Activated T-cell treated with anti-CD3 and anti-CD28 coated beads, Interleukin-2, amount 50 U/mL, for 4 hours (primary cell): ENCODE measurements at places on chromosomes 1 and 21. TPM values are rescaled to one million over a fixed set of nuclear protein-coding genes. Genes with fewer than 3 reads are reported as not detected.

- DNase-seq = peak; percentile 19
These were observed 126.0 kb downstream of the NR5A2 start for GRCh38 chr1:200153277-200154055.

DNA sequence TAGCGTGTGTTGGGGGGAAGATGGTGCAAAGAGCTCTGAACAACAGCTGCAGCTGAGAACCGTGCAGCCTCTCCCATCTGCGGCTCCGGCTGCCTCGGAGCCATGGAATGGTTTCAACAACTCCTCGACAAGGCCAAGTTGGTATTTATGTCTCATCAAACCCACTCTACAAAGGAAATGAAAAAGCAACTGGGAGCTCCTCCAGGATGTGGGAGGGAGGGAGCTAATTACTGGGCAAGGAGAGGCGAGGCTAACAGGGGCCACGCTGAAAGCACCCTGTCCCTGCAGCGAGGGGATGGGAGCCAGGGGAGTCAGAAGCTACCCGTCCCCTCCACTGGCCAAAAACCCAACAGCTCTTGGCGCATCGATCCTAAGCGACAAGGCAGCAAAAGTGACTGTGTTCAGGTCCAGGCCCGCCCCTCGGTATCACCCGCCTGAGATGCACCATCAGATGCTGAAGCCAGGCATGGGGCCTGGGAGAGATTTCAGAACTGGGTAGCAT is 63.1 kb downstream of the ACOT7 start:
- DNase-seq = no peak

DNA sequence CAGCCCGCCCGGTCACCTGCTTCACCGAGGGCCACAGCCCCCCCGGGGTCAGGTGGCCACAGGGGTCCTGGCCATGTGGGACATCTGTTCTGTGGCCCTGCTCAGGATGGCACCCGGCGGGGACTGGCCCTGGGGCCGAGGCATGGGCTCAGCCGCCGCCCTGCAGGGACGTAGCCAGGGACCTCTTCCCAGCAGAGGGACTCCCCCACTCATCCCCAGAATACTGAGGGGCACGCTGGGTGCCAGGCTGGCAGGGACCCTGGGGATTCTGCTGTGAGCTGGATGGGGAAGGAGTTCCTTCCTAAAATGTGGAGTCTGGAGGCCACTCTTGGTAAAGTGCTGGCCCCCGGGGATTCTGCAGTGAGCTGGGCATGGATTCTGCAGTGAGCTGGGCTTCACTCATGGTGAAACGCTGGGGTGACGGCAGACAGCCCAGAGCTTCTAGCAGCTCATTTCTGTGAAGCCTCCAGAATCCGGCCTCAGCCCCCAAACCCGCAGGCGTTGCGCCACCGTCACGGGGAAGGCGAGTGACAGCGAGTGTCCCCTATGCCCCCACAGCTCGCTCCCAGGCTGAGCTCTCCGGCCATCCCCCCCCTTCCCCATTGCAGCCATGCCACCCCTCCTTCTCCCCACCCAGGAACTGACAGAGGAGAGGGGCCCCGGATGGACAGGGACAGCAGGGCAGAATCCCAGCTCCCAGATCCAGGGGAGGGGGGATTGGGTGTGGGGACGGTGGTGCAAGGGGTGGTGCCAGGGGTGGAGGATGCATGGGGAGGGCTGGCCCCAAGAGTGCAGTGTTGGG is 1.4 kb downstream of the ITGB2 start:
- no peak for DNase-seq

GRCh38 chr1:154190550-154190949 is 1.4 kb downstream of the TPM3 start:
- DNase-seq = no peak

DNA sequence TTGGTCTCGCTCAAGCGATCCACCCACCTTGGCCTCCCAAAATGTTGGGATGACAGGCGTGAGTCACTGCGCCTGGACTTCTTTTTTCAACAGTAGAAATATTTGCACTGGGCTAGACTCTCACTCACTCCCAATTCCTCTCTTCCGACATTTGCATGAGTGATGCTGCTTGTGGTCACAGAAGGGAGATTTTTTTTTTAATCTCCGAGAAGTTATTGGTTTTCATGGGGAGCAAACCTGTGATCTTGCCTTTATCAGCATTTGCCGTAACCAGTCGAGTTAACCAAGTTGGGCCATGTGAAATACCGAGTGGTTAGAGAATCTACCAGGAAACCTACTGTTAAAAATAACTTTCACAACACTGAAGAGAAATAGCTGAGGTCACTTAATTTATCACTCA is 21.1 kb downstream of the ERG start:
- DNase-seq = no peak

DNA sequence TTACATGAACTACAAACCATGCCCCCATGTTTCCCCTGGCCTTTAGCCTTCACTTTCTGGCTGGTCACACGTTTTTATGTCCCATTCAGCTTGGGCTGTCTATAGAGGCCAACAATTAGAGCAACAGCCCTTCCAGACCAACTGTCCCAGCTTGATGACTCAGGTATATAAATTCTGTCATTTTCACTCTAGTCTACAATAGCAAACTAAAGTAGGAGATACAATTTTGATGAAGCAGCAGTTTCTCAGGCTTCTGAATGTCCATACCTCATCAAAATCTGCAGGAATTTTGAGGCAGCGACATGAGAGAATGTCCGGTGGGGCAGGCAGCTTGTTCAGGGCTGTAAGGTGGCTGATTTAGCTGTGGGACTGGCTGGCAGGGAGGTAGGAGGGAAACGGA is 45.6 kb upstream of the VAV3 start:
- DNase-seq = no peak

DNA sequence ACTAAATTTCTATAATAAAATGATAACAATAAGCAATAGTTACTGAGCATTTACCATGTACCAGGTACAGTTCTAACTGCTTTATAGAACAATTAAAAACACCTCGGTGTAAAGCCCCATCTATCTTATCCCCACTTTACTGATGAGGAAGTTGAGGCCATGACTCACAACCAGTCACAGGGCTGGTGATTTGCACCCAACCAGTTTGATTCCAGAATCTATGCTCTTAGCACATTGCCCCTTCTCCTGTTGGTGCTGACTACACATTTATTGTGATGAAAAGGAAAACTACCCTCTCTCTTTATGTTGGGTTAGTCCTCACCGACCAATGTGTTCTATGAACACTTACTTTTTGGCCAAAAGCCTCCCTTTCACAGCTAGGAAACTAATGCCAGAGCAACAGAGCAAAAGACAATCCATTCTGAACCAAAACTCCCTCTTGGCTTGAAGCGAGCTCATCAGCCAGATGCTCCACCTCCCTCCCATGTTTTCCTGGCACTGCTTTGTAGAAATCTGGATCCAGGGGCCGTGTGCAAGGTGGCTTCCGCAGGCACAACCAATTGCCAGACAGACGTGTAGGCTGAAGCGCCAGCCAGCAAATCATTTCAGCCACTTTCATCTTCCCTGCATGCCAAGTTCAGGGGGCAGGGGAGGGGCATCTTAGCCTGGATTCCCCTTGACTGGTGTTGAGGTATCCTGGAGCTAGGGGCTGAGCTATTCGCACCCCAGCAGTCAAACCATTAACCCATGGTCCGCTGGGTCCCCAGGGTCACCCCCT is 32.0 kb upstream of the SLC30A1 start:
- no peak for DNase-seq

DNA sequence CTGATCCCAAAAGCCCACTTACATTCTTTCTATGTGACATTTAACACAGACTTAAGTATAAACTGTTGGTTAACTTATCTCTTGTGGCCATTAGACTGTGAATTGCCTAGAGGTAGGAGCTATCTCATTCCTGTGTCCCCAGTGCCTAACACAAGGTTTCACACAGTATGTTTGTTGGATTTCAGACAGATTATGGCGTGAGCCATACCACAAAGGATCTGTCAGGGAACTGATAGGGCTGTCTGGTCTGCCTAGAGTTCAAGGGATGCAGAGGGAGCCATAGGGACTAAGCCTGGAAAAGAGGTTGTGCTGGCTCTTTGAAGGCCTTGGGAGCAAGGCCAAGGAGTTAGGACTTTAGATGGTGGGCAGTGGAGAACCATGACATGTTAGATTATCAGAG is 40.0 kb downstream of the MEF2D start:
- no peak for DNase-seq

DNA sequence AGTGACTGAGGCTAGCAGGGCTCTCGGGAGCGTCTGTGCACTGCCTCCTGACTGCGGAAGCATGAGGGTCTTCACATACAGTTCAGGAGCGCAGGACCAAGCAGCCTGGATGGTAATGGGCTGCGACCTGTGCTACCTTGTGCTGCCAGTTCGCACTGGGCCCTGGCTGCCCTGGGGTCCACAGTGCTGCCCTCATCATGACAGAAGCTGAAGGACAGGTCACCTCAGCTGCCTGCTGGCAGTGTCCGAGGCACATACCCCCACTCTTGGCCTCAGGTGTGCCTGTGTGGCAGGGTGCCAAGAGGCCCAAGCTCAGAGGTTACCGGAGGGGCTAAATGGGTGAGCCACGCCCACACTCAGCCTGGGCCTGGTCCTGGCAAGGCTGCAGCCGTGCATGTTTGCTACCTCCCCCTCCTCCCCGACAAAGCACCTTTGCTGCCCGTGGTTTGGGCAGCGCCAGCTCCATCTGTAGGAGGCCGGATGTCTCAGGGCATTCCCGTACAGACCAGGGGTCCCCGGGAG is 4.4 kb downstream of the JMJD4 start:
- DNase-seq = no peak

DNA sequence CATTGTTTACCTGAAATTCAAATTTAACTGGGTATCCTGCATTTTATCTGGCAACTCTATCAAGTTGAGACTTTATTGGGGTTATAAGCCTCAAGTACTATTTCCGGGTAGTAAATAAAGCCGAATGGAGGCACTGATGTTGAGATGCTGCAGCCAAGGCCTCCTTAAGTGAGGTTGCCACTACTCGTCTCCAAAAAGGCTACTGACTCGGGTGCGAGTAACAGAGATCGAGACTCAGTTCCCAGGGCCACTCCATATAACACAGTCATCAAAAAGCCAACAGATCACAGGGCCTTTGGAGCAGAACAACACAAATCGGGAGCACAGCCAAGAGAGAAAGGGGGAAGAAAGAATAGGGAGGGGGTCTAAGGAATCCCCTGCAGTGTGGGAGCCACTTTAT is 524 bp downstream of the COPA start:
- DNase-seq = no peak

DNA sequence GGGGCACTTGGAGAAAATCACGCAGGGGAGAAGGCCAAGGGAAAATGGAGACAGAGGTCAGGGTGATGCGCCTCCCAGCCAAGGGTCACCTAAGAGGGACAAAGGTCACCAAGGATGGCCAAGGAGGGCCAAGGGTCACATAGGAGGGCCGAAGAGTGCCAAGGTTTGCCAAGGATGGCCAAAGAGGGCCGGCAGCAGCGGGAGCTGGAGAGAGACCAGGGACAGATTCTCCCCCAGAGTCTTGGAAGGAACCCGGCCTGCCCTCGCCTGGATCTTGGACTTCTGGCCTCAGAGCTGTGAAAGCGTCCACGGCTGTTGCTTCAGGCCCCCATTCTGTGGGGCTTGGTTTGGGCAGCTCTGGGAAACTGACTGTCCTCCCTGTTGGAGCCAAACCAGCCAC is 25.6 kb upstream of the ARHGEF16 start:
- DNase-seq = no peak

- no peak for DNase-seq
These were observed 610.7 kb downstream of the NPHP4 start for GRCh38 chr1:5381491-5381890.

DNA sequence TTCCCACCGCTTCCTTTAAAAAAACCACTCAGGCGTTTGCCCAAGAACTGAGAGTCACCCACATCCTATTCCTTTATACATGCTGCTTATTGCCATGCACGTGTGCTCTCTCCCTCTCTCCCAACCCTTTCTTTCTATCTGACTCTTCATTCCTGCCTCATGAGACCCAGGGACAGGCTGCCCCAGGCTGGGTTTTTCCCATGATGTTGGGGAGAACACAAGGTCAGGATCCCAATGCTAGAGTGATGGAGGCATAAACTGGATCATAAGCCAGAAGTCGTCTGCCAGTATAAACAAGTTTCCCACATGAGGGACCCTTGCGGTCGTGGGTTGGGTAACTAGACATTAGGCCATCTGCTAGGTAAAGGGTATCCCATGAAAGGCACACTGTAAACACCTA is 64.9 kb downstream of the CD2 start:
- DNase-seq = no peak

- no peak for DNase-seq
These were observed 728.7 kb downstream of the LTN1 start for GRCh38 chr21:28263974-28264373.

DNA sequence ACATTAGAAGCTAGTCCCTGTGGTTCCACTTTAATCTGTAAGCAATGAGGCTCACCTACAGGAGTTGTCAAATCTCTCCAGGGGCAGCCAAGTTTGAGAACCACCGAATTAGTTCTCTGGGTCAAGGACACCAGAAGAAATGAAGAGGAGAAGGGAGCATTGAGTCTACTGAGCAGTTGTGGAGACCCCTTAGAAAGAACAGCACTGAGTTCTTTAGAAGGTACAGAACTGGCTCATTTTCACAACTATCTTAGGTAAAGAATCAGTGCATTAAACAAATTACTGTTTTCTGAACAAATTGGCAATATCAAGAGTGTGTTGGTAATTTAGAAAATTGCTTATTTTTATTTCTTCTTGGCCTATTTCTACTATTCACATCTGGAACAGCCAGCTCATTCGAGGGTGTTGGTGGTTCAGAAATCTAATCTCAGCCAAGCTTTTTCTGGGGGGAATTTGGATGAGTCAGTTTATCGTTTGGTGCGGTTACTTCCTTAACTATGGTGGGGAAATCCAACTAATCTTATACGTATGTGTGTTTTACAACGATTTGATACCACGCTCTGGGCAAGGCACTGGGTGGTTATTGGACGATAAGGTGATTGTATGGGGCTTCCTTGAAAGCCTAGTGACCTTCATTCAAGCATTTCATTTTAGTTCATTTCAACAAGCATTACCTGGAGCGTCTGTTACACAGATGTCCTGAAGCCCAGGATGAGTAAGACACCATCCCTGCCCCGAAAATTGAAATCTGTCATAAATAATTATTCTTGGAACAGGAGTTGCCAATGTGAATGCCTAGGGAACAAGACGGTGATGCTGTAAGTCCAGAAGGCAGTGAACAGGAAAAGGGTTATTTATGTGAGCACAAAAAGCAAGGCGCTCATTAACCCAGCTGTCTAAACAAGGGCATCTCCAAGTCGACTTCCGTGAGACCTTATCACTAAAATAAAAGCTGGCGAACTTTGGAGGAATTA is 52.0 kb upstream of the TMPRSS2 start:
- no peak for DNase-seq

The CRP gene
- total RNA-seq = 0.18 TPM

The PRAMEF20 gene
- total RNA-seq = not detected

The A3GALT2 gene
- 0.30 TPM for total RNA-seq

The SPTA1 gene
- 0.40 TPM for total RNA-seq

The CLDN8 gene
- not detected for total RNA-seq

The ANKRD65 gene
- not detected for total RNA-seq

The CFAP107 gene
- total RNA-seq = not detected

The SERTAD4 gene
- total RNA-seq = not detected

The TNFAIP8L2 gene
- total RNA-seq = 15.8 TPM

The VSIG8 gene
- total RNA-seq = not detected

The GBP5 gene
- 63.4 TPM for total RNA-seq

The ABCG1 gene
- 1.8 TPM for total RNA-seq
